ENCODE measurements at places on chromosomes 1 and 21. TPM values are rescaled to one million over a fixed set of nuclear protein-coding genes. Genes with fewer than 3 reads are reported as not detected.

FMO1 gene
- polyA plus RNA-seq, result not detected

TPR gene
- 23.8 TPM for polyA plus RNA-seq

GJA9 gene
- polyA plus RNA-seq, result not detected

MCOLN2 gene
- 11.7 TPM for polyA plus RNA-seq

MYOC gene
- polyA plus RNA-seq, result not detected

GPR89B gene
- 18.5 TPM for polyA plus RNA-seq

ADCY10 gene
- not detected for polyA plus RNA-seq

HPCA gene
- not detected for polyA plus RNA-seq

ERICH3 gene
- polyA plus RNA-seq, result not detected

KLHDC7A gene
- not detected for polyA plus RNA-seq

FCGR2B gene
- polyA plus RNA-seq, result 2.1 TPM

TCEA3 gene
- 22.7 TPM for polyA plus RNA-seq

CHI3L2 gene
- polyA plus RNA-seq, result 15.6 TPM

LRRIQ3 gene
- polyA plus RNA-seq, result 3.2 TPM

HP1BP3 gene
- 202 TPM for polyA plus RNA-seq

LIN28A gene
- not detected for polyA plus RNA-seq

FCRL5 gene
- not detected for polyA plus RNA-seq

TCP10L gene
- polyA plus RNA-seq, result 0.10 TPM

AMPD1 gene
- not detected for polyA plus RNA-seq

MTARC2 gene
- 0.25 TPM for polyA plus RNA-seq

PRKAA2 gene
- not detected for polyA plus RNA-seq

S100A1 gene
- polyA plus RNA-seq, result not detected

CGN gene
- not detected for polyA plus RNA-seq

KRTAP11-1 gene
- polyA plus RNA-seq, result not detected

RAP1GAP gene
- not detected for polyA plus RNA-seq

SDC3 gene
- not detected for polyA plus RNA-seq

DCST1 gene
- not detected for polyA plus RNA-seq

RHEX gene
- polyA plus RNA-seq, result 0.30 TPM

Measured in CD4-positive, alpha-beta memory T cell (primary cell).